HFFc6 (cell line): ENCODE measurements at places on chromosomes 16 and 17. TPM values are rescaled to one million over a fixed set of nuclear protein-coding genes. Genes with fewer than 3 reads are reported as not detected.

CPNE7 gene
- total RNA-seq = 17.3 to 22.2 TPM (median 18.1 TPM) in 3 replicates

KRTAP1-5 gene
- total RNA-seq = 62.3 to 114 TPM (median 87.3 TPM) in 3 replicates

LITAFD gene
- not detected in 2 replicates for total RNA-seq

GRCh38 chr17:2414446-2415064 lies 13.7 kb upstream of the MNT start:
- DNase-seq = no peak

DNA sequence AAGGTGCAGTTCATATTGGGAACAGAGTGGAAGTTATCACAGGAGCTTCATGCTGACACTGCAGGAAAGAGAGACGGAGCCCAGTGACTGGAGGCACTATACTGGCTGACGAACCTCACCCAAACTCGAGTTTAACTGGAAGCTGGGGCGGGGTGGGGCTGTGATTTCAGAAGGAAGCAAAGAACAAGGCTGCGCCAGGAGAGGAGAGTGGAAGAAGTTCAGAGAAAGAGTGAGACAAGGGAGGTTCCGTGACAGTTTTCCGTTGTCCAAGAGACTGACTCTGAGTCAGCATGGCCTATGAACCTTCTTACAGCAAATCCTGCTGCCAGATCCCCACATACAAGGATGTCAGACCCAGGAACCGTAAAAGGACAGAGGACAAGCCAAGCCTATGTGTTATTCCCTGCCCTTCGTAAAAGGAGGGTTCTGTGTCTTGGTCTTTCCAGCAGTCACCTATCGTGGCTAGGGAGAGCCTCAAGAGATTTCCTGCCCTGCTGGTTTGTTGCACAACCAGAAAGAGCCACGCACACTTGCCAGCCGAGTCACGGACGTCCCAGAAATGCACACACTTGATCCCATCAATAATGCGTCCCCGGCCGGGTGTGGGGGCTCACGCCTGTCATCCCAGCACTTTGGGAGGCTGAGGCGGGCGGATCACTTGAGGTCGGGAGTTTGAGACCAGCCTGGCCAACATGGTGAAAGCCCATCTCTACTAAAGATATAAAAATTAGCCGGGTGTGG lies 5.1 kb downstream of the PITPNA start:
- DNase-seq = no peak

DNA sequence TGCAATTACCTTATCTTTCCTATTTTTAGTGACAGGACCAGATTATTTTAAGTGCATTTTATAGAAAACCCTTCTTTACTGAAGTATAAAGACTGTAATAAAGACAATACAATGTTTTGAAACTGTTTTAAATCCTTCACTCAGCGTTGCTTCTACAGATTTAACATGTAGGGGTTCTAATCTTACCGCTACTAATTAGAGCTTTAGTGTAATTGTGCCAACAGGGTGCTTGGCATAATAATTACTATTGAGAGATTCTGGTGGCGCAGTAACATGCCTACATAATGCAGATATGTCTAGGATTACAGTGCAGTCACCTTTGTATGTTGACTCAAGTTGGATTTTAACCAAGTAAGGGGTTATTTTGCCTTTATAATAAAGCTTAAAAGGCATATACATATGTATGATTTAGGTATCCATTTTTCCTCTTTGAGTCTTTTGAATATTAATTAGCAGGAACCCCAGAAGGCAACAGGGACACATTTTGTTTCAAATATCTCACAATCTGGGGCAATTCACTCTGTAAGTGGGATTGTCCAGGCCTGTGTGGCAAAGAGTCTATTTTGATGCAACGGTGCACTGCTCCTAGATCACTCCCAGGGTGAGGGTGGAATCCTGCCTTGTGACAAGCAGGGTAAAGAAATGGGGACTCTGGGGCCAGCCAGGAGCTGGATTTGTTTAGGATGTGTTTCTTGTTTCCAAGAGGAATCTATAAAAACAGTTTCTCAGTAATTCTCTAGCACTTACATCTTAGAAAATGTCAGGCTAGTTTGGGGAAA lies 604.7 kb upstream of the SALL1 start:
- no peak for DNase-seq
